ENCODE measurements at places on chromosomes 4 and X. TPM values are rescaled to one million over a fixed set of nuclear protein-coding genes. Genes with fewer than 3 reads are reported as not detected.

PLP2 gene
- total RNA-seq, result 143 TPM

AFAP1 gene
- 6.7 TPM for total RNA-seq

CAPN6 gene
- not detected for total RNA-seq

C4orf54 gene
- total RNA-seq, result not detected

SEL1L3 gene
- 63.4 TPM for total RNA-seq

SLC9B1 gene
- 0.48 TPM for total RNA-seq

RBMX gene
- 255 TPM for total RNA-seq

RAB40AL gene
- total RNA-seq, result 0.45 TPM

ITIH6 gene
- not detected for total RNA-seq

PSAPL1 gene
- not detected for total RNA-seq

GABRG1 gene
- not detected for total RNA-seq

CACNA1F gene
- 0.14 TPM for total RNA-seq

FHL1 gene
- total RNA-seq, result 13.8 TPM

IQCM gene
- total RNA-seq, result not detected

MAGEB17 gene
- total RNA-seq, result not detected

EDA2R gene
- 4.2 TPM for total RNA-seq

FREM3 gene
- total RNA-seq, result not detected

FGF2 gene
- total RNA-seq, result 0.30 TPM
